ENCODE measurements at places on chromosomes 5 and 9. TPM values are rescaled to one million over a fixed set of nuclear protein-coding genes. Genes with fewer than 3 reads are reported as not detected.

The SLC46A2 gene
- polyA plus RNA-seq, result 0.23 TPM

The WWC1 gene
- polyA plus RNA-seq, result 69.7 TPM

The CD180 gene
- polyA plus RNA-seq, result 0.87 TPM

The CDKN2B gene
- 0.72 TPM for polyA plus RNA-seq

- DNase-seq, result no peak
These were observed 43.5 kb downstream of the ANKDD1B start for GRCh38 chr5:75654693-75655295.

GRCh38 chr5:9337928-9338595, 207.8 kb downstream of the SEMA5A start:
- no peak for DNase-seq

DNA sequence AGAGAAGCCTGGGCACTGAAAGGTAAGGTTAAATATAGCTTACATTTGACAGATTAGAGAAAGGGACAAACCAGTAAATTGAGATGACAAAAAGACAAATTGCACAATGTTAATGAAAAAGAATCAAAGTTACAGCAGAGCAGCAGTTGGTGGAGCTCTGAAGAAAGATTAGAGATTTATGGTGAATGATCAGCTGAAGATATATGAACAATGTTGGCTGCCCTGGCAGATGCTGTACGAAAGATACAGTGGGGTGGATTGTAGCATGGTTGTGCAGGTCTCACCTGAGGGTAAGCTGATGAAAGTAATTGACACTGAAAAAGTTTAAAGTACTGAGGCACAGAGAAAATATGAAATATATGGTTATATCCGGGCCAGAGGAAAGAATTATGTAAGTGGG, 492.1 kb downstream of the ARHGEF28 start:
- DNase-seq, result no peak

DNA sequence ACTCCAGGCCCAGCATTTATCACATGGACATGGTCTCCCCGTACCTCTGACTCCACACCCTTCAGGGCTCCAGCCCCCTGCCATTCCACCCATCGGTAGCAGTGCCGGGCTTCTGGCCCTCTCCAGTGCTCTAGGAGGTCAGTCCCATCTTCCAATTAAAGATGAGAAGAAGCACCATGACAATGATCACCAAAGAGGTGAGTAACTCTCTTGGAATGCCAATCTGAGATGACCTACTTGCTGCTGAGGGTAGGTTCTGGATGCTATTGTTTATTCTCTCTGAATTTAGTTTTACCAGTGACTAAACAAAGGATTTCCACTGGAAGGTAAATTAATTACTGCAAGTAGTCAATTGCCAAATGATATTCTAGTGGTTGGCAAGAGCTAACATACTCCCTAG, 80.8 kb downstream of the TLE4 start:
- no peak for DNase-seq

- no peak for DNase-seq
These were observed 300.0 kb downstream of the YTHDC2 start for GRCh38 chr5:113813466-113813865.

- DNase-seq, result no peak
These were observed 1.3 kb downstream of the MAP3K1 start for GRCh38 chr5:56816546-56817081.

GRCh38 chr9:134890155-134890495, 9.5 kb downstream of the FCN2 start:
- no peak for DNase-seq

DNA sequence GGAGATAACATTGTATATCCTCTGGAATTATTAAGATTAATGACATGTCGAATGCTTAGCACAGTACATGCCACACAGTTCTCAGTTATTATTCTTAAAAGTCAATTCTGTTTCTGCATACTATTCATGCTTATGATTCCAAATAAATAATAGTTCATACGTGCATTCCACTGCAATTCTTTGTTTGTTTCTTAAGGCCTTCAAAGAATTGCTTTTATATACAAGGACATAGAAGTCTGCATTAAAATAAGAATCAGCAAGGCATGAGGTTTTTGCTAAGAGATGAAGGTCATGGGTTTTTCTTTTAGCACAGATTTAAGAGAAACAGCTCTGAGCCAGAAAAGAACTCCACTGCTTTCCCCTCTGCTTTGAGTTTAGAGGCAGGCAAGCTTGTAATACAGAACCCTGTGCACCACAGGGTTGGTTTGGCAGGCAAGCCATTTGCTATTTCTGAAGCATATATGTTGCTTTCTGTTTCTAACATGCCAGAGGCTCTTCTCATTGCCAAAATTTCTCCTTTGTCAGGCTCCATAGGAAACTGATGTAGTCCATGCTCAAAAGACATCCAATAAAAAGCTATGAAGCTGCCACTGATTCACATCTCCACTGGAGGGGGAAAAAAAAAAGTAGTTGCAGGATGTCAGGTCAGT, 420.6 kb upstream of the TYRP1 start:
- no peak for DNase-seq

Data from left renal cortex interstitium (tissue), 4 donors.